ENCODE measurements at places on chromosomes 5 and 9.

GRCh38 chr9:107488375-107489143 lies 1.0 kb downstream of the KLF4 start:
- DNase-seq = peak; percentile 66

- no peak for DNase-seq
These were observed 75.7 kb downstream of the MED10 start for GRCh38 chr5:6302684-6303083.

GRCh38 chr9:27124151-27124550 lies 15.1 kb downstream of the TEK start:
- no peak for DNase-seq

- no peak for DNase-seq
These were observed 427.6 kb downstream of the IRX1 start for GRCh38 chr5:4023091-4023752.

DNA sequence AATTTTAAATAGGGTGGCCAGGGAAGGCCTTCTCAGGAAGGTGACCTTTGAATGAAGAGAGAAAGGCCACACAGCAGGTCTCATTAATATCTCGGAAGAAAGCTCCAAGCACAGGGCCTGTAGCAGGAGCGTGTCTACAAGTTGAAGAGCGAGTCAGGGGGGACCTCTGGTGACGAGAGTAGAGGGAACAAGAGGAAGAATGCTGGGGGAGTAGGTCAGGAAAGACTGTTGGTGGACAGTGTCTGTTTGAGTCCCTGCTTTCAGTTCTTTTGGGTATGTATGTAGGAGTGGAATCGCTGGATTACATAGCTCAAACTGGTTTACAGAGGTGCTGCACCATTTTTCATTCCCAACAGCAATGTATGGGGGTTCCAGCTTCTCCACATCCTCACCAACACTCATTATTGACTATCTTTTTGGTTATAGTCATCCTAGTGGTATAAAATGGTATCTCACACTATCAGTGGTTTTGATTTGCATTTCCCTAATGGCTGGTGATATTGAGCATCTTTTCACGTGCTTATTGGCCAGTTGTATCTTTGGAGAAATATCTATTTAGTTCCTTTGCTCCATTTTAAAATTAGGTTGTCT lies 55.8 kb downstream of the NUP214 start:
- no peak for DNase-seq

DNA sequence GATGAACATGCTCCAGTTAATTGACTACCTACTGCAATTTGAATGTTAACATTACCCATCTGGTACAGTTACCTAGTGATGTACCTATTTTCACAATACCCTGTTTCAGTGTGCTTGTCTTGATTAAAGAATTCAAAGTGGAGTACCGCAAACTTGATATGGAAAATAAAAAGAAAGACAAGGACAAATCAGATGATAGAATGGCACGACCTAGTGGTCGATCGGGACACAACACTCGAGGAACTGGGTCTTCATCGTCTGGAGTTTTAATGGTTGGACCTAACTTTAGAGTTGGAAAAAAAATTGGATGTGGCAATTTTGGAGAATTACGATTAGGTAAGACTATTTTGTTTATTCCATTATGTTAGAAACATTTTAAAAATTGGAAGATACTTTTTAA lies 33.5 kb downstream of the CSNK1G3 start:
- no peak for DNase-seq

GRCh38 chr5:122267185-122267584 lies 44.9 kb upstream of the SNCAIP start:
- DNase-seq = no peak

DNA sequence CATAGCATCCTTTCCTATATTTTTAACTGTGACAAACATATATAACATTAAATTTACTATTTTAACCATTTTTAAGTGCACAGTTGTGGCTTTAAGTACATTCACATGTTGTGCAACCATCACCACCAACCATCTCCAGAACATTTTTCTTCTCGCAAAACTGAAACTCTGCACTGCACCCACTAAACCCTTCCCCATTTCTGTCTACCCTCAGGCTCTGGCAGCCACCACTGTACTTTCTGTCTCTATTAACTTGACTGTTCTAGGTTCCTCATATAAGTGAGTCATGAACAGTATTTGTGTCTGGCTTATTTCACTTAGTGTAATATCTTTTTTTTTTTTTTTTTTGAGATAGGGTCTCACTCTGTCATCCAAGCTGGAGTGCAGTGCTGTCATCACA lies 25.5 kb downstream of the KCNMB1 start:
- no peak for DNase-seq

- DNase-seq = no peak
These were observed 9.8 kb downstream of the COL5A1 start for GRCh38 chr9:134651226-134651905.

- no peak for DNase-seq
These were observed 10.7 kb upstream of the VAV2 start for GRCh38 chr9:134002796-134003195.

- DNase-seq = no peak
These were observed 1304.4 kb downstream of the MAT2B start for GRCh38 chr5:164809821-164810220.

- DNase-seq = no peak
These were observed 400 bp downstream of the TIFAB start for GRCh38 chr5:135451581-135452320.

- DNase-seq = no peak
These were observed 106.8 kb downstream of the LMNB1 start for GRCh38 chr5:126883564-126884245.

DNA sequence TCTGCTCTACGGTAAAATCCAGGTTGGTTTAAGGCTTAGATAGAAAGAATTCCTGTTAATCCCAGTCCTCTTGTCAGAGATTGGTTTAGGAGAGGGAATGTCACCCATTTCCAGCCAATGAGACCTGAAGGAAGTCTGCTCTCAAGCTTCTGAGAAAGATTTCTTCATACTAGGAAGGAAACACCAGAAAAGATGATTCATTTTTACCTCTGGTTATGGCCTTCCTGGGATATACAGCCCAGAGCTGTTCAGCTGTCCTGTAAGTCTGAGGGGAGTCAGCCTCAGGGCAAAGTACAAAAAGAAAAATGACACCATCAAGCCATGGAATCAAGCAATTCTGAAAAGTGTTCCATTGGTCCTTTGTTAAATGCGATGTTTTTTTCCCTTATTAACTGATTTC lies 18.6 kb upstream of the CFAP95 start:
- no peak for DNase-seq

- DNase-seq = no peak
These were observed 69.3 kb downstream of the CRB2 start for GRCh38 chr9:123425261-123425821.

GRCh38 chr5:106661866-106662265 lies 1008.9 kb downstream of the EFNA5 start:
- no peak for DNase-seq

DNA sequence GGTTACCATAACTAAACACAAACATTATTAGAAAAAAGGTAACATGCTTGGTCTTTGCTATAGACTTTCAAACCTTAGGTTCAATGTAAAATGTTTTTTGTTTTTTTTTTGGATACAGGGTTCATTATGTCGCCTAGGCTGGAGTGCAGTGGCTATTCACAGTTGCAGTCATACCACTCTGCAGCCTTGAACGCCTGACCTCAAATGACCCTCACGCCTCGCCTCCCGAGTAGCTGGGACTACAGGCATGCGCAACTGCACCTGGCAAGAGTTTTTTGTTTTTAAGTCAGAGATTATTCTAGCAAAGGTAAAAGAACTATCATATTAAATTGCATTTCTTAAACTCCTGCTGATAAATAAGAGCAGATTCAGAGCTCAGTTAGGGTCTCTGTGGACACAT lies 55.1 kb upstream of the NR5A1 start:
- no peak for DNase-seq

DNA sequence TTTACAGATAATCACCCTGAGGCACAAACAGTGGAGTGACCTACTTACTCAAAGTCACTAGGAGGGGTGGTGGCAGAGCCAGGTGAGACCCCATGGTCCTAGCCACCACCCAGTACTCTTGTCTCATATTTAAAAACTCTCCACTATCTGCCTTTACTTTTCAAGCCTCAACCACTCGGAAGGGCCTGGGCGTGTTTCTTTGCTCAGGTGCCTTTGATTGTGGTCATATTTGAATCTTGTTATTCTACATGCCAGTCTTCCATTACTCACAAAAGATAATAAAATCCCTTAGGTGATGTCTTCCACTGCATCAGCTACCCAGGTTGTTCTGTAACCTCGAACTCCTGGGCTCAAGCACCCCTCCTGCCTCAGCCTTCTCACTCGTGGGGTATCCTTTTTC lies 20.7 kb upstream of the TRIM36 start:
- no peak for DNase-seq

DNA sequence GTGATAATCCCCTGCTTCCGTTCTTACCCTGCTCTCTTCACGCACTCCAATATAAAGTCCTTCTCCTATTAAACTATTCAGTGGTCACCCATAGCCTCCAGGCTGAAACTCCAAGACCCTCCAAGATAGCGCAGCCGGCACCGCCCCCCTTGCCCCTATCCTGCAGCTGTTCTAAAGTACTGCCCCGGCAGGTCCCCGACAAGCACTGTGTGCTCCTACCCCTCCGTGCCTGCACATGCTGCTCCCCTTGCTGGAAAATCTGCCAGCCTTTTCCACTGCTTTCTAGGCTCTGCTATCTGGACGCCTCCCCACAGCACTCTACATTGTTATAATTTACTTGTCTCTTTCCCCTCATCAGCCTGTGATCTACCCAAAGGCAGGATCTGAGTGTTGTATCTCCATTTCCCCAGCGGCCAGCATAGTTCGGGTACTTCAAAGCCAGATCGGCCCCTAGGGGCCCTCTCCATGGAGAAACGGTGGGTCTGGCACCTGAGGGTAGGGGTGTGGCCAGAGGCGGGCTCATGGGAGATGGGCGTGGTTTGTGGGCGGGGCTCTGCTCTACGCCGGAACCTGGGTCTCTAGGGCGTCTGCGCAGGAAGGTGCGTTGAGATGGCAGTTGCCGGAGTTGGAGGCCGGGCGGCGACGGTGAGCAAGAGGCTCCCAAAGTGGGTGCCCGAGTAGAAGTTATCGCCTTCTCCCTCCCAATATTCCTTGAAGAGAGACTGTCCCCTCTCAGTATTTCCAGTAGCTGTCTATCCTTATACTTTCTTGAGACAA lies 83.5 kb upstream of the RUSC2 start:
- no peak for DNase-seq

- no peak for DNase-seq
These were observed 1.3 kb upstream of the ABCA2 start for GRCh38 chr9:137029058-137029936.

GRCh38 chr5:96868603-96869371 lies 7.5 kb upstream of the ERAP2 start:
- DNase-seq = peak; percentile 65

GRCh38 chr5:130035388-130035787 lies 131.1 kb downstream of the CHSY3 start:
- DNase-seq = no peak

- no peak for DNase-seq
These were observed 27.8 kb upstream of the VLDLR start for GRCh38 chr9:2593744-2594143.

GRCh38 chr5:73376618-73377170 lies 71.9 kb downstream of the FOXD1 start:
- no peak for DNase-seq

GRCh38 chr9:136820971-136821825 lies 13.4 kb downstream of the RABL6 start:
- no peak for DNase-seq

GRCh38 chr9:68869022-68869421 lies 144.9 kb downstream of the PRKACG start:
- DNase-seq = no peak

GRCh38 chr5:44827681-44828080 lies 18.9 kb downstream of the MRPS30 start:
- DNase-seq = peak; percentile 83

DNA sequence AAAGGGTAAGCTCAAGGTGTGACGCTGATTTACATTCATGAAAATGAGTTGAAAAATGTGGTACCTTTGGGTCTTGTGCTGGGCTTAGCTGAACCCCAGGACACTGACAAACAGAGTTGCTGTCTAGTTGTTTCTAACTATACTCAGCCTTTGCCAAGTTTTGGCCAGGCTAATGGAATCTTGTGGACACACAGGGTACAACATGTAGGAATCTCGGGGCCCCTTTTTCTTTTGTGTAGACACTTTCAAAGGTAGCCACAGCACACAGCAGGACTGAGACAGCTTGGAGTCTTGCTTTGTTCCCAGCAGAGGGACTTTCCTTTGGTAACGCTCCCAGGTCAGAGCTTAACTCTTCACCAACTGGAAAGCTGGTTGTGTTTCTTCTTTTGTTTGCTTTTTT lies 7.8 kb downstream of the LIX1 start:
- DNase-seq = no peak

DNA sequence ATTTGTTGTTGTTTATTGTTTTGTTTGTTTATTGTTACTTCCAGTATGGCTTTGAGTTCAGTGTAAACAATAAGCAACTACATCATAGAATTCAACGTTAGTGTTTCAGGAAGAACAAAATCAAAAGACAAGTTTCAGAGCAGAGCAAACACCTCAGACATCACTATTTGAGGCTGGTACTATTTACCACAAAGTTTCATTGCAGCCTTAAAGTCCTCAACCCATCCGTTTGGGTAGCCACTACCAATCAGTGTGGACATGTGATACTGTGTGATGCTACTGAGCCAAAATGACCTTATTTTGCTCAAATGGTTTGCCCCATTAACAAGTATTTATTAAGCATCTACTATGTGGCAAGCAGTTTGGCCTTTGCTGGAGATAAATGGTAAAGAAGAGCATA lies 458.5 kb upstream of the PTGER4 start:
- DNase-seq = no peak

DNA sequence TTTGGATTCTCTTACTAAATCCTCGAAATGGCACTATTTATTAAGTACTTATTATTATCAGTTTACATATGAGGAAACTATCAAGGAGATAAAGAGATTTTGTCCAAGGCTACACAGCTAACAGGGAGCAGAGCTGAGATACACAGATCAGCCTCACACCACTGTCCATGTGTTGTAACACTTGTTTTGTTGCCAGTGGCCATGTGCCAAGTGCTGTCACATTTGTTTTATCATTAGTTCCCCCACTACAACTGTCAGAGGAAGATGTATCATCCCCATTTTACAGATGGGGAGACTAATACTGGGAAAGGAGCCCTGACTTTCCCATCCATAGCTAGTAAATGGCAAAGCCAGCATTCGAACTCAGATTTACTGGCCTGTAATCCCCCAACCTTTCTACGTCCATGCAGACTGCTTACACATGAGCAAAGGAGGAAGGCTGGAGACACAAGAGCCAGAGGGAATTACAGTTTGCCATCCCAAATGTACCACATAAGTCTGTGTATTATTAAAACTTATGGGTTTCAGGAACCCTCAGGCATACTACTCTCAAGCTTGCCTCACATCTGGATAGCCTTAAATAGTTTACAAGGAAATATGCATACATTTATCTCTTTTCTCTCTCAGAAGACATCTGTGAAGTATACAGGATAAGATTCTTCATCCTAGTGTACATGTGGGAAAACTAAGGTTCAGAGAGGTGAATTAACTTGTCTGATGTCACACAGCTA lies 25.1 kb downstream of the PAPPA start:
- DNase-seq = no peak

DNA sequence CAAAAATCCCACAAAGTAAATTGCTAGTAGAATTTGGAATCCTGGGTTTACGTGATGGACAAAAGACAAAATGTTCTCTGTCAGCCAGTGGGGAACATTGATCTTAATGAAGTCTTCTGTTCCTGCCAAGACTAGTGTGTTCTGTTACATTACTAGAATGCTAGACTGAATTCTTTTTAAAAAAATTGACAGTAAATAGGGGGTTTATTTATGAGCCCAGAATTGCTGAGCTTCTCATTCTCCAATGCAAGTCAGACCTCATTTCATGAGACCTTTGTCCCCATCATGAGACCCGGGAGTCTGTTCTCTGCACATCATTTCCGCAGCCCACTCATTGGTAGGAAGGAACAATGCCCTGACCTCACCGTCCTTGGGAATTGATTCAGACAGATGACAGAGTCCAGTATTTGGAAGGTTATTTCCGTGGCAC lies 173.8 kb upstream of the OTULINL start:
- no peak for DNase-seq

Data from NCI-H526 (cell line).